ENCODE measurements at places on chromosomes 16 and 17.

DNA sequence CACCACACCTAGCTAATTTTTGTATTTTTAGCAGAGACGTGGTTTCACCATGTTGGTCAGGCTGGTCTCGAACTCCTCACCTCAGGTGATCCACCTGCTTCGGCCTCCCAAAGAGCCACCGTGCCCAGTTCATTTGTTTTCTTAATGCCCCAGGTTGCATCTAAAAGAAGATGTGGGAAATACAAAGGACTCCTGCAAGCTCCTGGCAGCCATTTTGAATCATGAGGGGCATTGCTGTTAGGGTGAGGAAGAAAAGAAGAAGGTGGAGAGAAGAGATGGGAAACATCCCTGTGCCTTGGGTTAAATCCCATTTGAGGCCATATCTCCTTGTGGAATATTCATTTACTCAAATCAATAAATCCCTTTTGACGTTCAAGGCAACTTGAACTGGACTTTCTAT, 365.3 kb upstream of the ERCC4 start:
- no peak for DNase-seq

DNA sequence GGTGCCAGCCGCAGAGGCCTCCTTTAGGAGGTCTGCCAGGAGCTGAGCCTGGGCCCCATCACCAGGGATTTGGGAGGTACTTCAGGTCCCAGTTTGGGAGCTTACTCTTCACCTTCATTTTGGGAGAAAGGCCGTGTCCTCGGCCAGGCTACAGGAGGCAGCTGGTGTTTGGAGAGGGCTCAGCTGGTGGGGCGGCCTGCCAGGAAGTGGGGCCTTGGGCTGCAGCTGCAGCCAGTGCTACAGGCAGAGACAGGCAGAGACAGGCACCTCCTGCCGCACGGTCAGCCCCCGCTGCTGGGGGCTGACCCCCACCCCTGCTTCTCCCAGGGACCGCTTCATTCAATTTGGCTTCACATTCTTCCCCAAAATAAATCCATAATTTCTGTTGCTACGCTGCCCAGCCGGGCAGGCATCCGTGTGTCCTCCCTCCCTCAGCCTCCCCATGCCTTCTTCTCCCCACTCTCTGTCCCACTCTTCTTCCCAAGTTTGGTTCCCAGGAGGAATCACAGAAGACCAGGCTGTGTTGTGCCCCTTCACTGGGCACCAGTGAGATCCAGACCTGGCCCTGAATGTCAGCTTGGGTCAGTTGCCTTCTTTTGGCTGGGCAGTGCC, 6.1 kb downstream of the TMEM235 start:
- DNase-seq, result no peak

DNA sequence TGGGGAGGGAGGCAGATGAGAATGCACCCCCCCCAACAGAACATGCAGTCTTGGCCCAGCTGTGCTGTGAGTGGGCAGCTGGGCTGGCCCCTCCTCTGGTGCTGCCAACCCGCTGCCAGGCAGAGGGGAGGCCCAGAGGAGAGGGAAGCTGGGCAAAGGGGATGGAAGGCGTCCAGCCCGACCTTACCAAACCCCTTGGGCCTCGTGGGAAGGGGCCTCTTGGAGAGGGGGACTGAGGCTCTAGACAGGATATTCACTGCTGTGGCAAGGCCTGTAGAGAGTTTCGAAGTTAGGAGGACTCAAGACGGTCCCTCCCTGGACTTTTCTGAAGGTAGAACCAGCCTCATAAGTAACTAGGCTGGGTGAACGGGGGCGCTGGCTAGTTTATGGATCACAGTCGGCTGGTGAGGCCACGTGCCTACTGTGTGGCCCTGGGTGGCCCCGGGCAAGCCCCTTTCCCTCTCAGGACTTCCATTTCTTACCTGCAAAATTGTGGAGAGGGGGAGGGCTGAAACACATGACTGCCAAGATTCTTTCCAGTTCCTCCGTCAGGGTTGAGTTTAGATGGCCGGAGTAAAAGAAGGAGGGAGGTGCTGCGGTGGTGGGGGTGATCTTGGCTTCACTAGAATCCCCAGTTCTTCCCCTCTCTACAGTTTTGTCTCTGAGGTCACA, 857 bp upstream of the STAT5A start:
- DNase-seq, result peak; percentile 22

- peak; percentile 35 for DNase-seq
Measured at GRCh38 chr16:82456683-82457082, 170.1 kb upstream of the CDH13 start.

GRCh38 chr16:477301-478157, 50.0 kb upstream of the CAPN15 start:
- no peak for DNase-seq

- no peak for DNase-seq
Measured at GRCh38 chr17:62626719-62627218, 701 bp upstream of the MRC2 start.

DNA sequence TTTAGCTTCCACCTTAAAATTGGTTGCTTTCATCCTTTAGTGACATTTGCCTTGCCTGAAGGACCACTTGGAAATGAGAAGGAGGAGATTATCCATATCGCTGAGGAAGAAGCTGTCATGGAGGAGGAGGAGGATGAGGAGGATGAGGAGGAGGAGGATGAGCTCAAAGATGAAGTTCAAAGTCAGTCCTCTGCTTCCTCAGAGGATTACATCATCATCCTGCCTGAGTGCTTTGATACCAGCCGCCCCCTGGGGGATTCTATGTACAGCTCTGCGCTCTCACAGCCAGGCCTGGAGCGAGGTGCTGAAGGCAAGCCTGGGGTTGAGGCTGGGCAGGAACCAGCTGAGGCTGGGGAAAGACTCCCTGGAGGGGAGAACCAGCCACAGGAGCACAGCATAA, 11.5 kb upstream of the TMEM106A start:
- no peak for DNase-seq

GRCh38 chr16:24203675-24204074, 52.5 kb upstream of the CACNG3 start:
- no peak for DNase-seq

GRCh38 chr17:49230636-49231562, at the start of gene PHOSPHO1:
Gene PHOSPHO1 (minus strand): TSS chr17:49230787. CDS start chr17:49226691, 4,096 bp downstream.
- peak; percentile 79 for DNase-seq

- no peak for DNase-seq
Measured at GRCh38 chr17:80289616-80290015, 29.0 kb downstream of the RNF213 start.

DNA sequence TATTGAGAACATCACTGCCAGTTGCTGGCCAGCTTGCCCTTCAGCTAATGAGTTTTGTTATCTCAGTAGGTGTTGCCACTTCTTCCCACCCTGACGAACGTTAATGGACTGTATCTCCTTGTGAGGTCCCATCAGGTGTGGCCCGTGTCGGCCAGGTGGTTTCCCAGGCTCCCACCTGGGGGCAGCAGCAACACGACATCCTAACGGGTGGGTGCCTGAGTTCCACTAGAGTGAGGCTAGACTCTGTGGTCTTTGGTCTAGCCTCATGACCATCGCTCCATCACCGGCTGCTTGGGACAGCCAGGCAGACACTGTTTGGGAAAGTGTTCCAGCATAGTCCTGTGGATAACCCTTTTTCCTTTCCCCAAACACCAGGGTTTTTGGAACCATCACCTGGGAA, 45.6 kb upstream of the LCMT1 start:
- DNase-seq, result no peak

GRCh38 chr16:67702130-67702529, 17.0 kb downstream of the GFOD2 start:
- DNase-seq, result no peak

DNA sequence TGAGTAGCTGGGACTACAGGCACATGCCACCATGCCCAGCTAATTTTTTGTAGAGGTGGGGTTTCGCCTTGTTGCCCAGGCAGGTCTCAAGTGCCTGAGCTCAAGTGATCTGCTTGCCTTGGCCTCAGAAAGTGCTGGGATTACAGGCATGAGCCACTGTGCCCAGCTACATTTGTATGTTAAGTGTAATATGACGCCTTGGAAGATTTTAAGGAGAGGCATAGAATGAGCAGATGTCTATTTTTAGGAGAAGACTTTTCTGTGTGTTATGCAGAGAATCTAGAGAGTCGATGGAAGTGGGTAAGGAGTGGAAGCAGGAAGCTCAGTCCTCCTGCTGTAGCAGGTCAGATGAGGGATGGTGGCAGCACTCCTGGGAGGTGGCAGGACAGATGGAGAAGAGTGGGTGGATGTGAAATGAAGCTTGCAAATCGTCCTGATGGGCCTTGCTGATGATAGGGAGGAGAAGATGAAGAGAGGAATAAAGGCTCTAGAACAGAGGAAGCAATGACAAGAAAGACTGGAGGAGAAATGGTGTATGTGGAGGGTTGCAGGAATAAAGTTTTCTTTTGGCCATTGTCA, 125.3 kb downstream of the SHISA6 start:
- DNase-seq, result no peak

GRCh38 chr16:73176577-73177013, 128.7 kb upstream of the ZFHX3 start:
- DNase-seq, result no peak

GRCh38 chr17:44970136-44970741, 2.1 kb upstream of the C1QL1 start:
- DNase-seq, result no peak

GRCh38 chr17:43839670-43840108, 6.7 kb upstream of the MPP3 start:
- no peak for DNase-seq

DNA sequence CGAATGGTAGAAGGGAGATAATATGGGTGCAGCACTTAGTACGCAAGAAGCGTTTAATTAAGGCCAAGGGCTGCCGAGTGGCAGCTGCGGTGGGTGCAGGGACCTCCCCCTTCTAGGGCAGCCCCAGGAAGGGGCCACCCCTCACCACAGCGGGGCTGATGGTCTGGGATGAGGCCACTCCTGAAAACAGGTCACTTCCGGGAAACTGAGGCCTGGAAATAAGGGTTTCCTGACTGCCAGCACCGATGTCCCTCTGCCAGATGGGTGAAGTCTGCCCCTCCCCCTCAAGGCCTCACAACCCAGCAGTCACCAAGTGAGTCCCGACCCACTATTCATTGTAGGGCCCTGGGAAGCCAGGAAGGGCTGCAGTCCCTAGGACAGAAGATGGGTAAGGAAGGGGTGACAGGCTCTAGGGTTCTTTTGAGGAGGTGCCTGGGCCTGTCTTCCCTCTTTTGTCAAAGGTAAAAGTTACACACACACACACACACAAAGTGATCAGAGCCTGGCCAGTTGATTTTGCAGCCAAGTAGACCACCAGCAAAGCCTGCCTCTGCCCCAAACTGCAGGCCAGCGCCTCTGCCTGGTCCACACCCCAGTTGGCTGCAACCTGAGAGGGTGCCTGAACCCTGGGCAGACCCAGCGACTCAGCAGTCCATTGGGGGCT, 12.5 kb downstream of the SREBF1 start:
- peak; percentile 73 for DNase-seq

GRCh38 chr16:74740795-74741304, 33.8 kb downstream of the FA2H start:
- no peak for DNase-seq

- DNase-seq, result no peak
Measured at GRCh38 chr16:31262084-31262483, 2.3 kb downstream of the ITGAM start.

GRCh38 chr16:73068541-73069401, 20.8 kb upstream of the ZFHX3 start:
- no peak for DNase-seq

DNA sequence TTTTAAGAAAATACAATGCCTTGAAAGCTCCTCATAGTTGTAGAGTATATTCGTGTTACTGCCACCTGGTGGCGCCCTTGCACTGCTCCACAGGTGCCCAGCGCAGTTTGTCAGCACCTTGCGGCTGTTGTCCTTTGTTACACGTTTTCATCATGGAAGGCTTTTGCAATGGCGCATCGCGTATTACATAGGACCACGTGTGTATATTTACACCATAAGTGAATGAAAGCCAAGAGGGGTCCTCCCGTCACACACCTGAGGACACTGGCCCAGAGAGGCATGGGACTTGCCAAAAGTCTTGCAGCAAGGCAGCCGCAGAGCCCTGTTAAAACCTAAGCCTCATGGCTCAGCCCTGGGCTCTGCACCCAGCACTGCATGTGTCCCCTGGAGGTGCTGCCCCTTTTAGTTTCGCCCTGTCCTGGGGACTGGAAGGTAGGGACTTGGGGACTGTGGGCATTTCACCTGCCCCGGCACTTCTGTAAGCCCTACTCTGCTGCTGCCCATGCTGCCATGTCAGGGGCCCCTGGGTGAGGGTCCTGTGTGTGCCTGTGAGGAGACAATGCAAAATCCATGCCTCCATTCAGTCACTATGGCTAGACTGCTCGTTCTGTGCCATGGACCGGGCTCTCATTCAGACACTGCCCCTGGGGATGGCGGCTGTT, 24.3 kb downstream of the POLR3E start:
- peak; percentile 47 for DNase-seq

- no peak for DNase-seq
Measured at GRCh38 chr17:46772475-46773220, 45.8 kb downstream of the WNT3 start.

DNA sequence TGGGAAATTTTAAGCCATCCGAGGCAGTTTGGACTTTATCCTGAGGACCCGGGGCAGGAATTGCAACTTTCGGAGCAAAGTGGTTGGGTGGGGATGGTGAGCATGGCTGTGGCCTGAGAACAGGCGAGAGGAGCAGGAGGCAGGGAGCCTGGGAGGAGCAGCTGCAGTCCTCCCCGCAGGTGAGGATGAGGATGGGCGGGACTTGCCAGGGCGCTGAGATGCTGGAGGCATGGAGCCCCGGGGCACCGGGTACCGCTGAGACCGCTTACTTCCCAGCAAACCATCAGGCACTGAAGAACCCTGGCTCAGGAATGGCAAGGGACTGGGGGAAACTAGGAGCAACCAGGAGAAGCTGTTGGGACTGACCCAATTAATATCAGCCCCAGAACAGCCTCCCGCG, 210.8 kb downstream of the GSG1L start:
- no peak for DNase-seq

- no peak for DNase-seq
Measured at GRCh38 chr17:52105591-52105990, 52.9 kb downstream of the CA10 start.

- no peak for DNase-seq
Measured at GRCh38 chr17:55388842-55389241, 32.8 kb downstream of the MMD start.

- no peak for DNase-seq
Measured at GRCh38 chr16:7303660-7304200, 28.9 kb upstream of the RBFOX1 start.

DNA sequence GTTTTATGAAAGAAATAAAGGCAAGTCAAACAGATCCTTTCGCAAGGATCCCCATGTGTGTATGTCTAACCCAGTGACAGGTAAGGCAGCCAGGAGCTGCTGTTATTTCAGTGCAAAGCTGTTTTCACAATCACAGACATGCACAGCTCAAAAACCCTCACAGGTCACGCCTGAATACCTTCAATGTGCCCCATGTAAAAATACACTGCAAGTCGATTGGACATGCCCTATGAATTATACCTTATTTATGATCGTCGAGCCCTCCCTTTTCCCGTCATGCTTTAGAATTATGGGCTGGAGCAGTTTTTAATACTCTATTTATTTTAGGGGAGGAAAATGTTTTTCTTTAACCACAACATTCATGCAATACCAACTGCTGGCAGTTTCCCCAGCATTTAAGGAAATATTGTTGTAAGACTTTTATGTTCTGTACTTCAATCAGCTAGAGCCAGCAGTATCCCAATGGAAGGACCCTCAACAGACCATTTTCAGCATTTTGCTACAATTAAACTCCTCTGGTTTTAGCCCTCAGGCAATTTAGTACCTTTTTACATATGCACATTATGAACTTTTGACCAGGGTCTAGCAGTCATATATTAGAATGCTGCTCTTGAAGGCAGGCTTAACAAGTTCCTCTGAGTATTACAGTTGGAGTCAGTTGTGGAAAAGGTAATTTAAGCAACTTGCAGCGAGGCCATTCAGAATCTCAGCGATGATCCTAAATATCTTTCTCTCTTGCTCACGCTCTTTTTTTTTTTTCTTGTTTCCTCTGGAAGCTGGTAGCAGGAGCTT, 362.2 kb downstream of the WWOX start:
- no peak for DNase-seq

- no peak for DNase-seq
Measured at GRCh38 chr16:23371368-23371767, 69.3 kb downstream of the SCNN1B start.
